ENCODE measurements at places on chromosomes 2 and 18.

GRCh38 chr2:234463626-234464290 is 33.1 kb downstream of the ARL4C start:
- no peaks in the 10 kb centered on the region for H3K4me1 ChIP-seq
- H3K27ac ChIP-seq = no peak overlapping the region
- no peaks in the 10 kb centered on the region for H3K36me3 ChIP-seq
- H3K4me3 ChIP-seq = no peak overlapping the region

DNA sequence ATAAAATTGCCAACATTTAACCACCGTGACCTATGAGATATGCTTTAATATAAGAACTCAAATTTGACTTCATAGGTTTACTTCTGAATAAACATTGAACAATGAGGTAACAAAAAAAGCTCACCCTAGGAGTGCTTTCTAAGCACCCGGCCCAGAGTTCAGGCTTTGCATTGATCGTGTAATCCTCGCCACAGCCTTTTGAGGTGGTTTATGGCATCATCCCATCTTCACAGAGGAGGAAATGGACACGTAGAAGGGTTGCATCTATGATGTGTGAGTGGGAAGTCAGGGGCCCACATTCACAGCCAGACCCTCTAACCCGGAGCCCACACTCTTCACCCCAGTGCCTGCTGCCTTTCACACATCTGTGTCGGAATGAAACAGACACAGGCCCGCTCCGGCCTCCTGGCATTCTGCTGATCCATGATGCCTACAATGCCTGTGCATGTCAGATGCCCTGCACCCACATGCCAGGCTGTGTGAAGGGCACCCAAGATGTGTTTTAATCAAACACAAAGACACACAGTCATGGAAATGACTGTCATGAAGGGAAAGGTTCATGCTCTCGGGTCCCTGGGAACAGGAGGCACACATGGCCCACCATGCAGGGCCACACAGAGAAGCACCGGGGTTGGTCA is 48.6 kb upstream of the RPL31 start:
- H3K27me3 ChIP-seq = no peaks in the 10 kb centered on the region
- DNase-seq = no peak
- no peaks in the 10 kb centered on the region for H3K36me3 ChIP-seq
- H3K4me3 ChIP-seq = no peak overlapping the region

GRCh38 chr2:71693286-71694270 is 240.2 kb downstream of the DYSF start:
- no peaks in the 10 kb centered on the region for H3K4me1 ChIP-seq
- no peaks in the 10 kb centered on the region for H3K27me3 ChIP-seq
- DNase-seq = no peak
- H3K36me3 ChIP-seq = no peaks in the 10 kb centered on the region

- DNase-seq = no peak
- H3K4me3 ChIP-seq = no peak overlapping the region
- H3K4me1 ChIP-seq = no peaks in the 10 kb centered on the region
- H3K27me3 ChIP-seq = no peaks in the 10 kb centered on the region
- H3K36me3 ChIP-seq = no peaks in the 10 kb centered on the region
Measured at GRCh38 chr2:45380131-45380836, 230.8 kb downstream of the SRBD1 start.

DNA sequence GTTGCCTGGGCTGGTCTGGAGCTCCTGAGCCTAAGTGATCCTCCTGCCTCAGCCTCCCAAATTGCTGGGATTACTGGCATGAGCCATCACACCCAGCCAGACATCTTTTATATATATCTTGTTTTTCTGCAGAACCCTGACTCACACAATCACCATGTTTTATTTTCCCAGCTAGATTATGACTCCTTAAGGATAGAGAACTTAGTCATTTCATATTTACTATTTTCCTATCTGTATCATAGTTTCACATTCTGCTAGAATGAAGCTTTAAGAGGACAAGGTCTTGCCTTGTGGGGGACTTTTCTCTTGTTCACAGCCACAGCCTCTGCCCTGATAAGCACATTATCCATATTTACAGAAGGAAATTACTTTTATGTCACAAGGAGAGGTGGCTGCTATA is 73.9 kb downstream of the LBH start:
- H3K36me3 ChIP-seq = no peaks in the 10 kb centered on the region
- H3K4me3 ChIP-seq = no peak overlapping the region
- H3K4me1 ChIP-seq = no peaks in the 10 kb centered on the region
- H3K27me3 ChIP-seq = no peaks in the 10 kb centered on the region
- DNase-seq = no peak
- no peak overlapping the region for H3K27ac ChIP-seq

DNA sequence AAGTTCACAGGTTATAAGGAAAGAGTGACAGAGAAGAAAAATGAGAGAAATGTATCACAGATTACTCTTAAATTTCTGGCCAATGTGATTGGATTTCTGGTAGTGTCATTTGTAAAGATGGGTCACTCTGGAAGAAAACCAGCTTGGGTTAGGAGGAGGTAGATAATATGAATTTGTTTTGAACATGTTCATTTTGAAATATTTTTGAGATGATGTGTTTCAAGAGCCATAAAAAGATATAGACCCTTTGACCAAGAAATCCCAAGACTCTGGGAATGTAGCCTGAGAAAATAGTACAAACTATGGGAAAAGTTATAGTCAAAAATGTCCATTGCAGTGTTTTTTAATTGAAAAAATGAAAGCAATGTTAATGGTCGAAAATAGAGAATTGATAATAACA is 70.7 kb downstream of the CALCRL start:
- no peaks in the 10 kb centered on the region for H3K36me3 ChIP-seq
- DNase-seq = no peak
- no peaks in the 10 kb centered on the region for H3K4me1 ChIP-seq
- no peaks in the 10 kb centered on the region for H3K27me3 ChIP-seq
- no peak overlapping the region for H3K4me3 ChIP-seq
- H3K27ac ChIP-seq = no peak overlapping the region

GRCh38 chr2:229235131-229235914 is 35.8 kb downstream of the PID1 start:
- H3K27me3 ChIP-seq = no peaks in the 10 kb centered on the region
- H3K4me3 ChIP-seq = no peak overlapping the region
- no peaks in the 10 kb centered on the region for H3K36me3 ChIP-seq
- H3K27ac ChIP-seq = no peak overlapping the region

- H3K27me3 ChIP-seq = no peaks in the 10 kb centered on the region
- H3K36me3 ChIP-seq = no peaks in the 10 kb centered on the region
- no peak overlapping the region for H3K27ac ChIP-seq
- no peak overlapping the region for H3K4me3 ChIP-seq
Measured at GRCh38 chr2:168501466-168502065, 45.5 kb downstream of the CERS6 start.

DNA sequence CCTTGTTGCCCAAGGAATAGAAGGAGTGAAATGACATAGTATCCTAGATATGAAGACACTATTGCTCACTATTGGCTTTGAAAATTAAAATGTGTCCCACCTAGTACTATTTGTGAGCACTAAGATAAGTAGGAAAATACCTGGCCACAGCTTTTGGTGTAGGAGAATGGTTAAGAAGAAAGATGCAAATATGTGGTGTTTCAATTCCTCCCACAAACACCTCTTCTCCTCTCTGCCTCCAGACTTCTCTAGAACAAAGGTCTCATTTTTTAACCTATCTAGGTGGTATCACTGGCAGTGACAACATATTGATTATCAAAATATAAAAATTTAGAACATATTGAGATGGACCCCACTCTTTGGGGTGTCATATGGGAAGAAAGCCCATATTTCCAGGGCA is 929.9 kb upstream of the FANCL start:
- no peaks in the 10 kb centered on the region for H3K27me3 ChIP-seq
- no peak overlapping the region for H3K27ac ChIP-seq
- H3K4me1 ChIP-seq = no peaks in the 10 kb centered on the region

DNA sequence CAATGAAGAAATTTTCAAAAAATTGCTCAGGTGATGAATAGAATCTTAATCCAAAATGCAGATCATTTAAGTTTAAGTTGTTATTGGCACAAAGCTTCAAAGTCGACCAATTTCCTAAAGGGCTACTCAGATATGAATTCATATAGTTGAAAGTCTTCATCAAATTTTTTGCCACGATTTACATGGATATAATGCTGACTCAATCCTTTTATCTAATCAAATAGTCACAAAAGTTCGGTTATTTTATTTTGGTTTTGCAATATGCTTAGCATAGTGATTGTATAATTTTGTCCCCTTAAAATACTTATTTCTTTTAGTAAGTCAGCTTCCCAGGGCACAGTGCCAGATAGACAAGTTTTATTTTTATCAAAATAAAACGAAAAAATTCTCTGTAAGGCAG is 227.3 kb downstream of the CD226 start:
- no peaks in the 10 kb centered on the region for H3K27me3 ChIP-seq
- no peak overlapping the region for H3K4me3 ChIP-seq
- H3K4me1 ChIP-seq = no peaks in the 10 kb centered on the region
- H3K27ac ChIP-seq = no peak overlapping the region
- H3K36me3 ChIP-seq = no peaks in the 10 kb centered on the region

GRCh38 chr18:40529478-40529877 is 1425.6 kb upstream of the PIK3C3 start:
- no peak overlapping the region for H3K4me3 ChIP-seq
- H3K36me3 ChIP-seq = no peaks in the 10 kb centered on the region
- H3K4me1 ChIP-seq = no peaks in the 10 kb centered on the region
- DNase-seq = no peak
- H3K27me3 ChIP-seq = no peaks in the 10 kb centered on the region

- no peak overlapping the region for H3K27ac ChIP-seq
- no peak for DNase-seq
- H3K27me3 ChIP-seq = no peaks in the 10 kb centered on the region
- H3K36me3 ChIP-seq = no peaks in the 10 kb centered on the region
- H3K4me3 ChIP-seq = no peak overlapping the region
- no peaks in the 10 kb centered on the region for H3K4me1 ChIP-seq
Measured at GRCh38 chr2:11011359-11011758, 99.6 kb downstream of the KCNF1 start.

All from right lobe of liver (tissue), 6 donors.